Activated CD8-positive, alpha-beta T cell treated with anti-CD3 and anti-CD28 coated beads, Interleukin-2, amount 10 ng/mL, durations not matched to agents 7 days and 5 days (primary cell): ENCODE measurements at places on chromosomes 6 and 20.
A peak's percentile ranks its signal among the peaks of the same experiment; 100 is the strongest.

DNA sequence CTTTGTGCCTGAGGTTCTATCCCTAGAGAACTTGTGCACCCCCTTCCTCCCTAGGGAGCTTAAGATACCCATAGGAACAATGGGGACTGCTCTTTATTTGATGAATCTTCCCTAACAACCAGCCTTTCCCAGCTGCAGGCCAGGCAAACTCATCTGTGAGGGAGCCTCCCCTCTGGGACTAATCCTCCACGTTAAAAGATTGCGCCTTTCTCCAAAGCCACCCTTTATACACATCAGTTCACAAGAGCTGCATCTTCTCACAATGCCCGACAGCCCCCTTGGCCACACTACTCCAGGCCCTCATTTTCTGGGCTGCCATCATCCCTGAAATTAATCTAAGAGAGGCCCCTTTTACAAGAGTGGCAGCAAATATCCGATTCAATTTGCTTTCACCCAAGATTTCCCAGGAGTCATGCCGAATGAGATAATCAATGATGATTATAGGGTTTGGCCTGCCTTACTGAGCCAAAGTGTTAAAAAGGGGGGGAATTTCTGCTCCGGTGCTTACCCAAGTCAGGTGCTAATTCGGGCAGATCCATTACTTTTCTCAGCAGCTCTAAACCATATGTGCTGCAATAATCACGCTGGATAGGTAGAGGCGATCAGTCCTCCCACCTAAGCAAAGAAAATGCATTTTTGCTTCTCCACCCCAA lies 336.5 kb downstream of the KIF16B start:
- no peaks in the 10 kb centered on the region for H3K27me3 ChIP-seq
- DNase-seq: no peak
- no peaks in the 10 kb centered on the region for H3K4me1 ChIP-seq
- no peak overlapping the region for H3K4me3 ChIP-seq
- no peak overlapping the region for H3K27ac ChIP-seq

GRCh38 chr6:161747506-161747905 lies 473.6 kb upstream of the AGPAT4 start:
- no peak overlapping the region for H3K4me3 ChIP-seq
- no peak for DNase-seq
- H3K4me1 ChIP-seq: no peaks in the 10 kb centered on the region
- no peaks in the 10 kb centered on the region for H3K27me3 ChIP-seq
- H3K27ac ChIP-seq: no peak overlapping the region
- no peaks in the 10 kb centered on the region for H3K36me3 ChIP-seq

GRCh38 chr20:55893031-55893430 lies 112.3 kb downstream of the CBLN4 start:
- no peak overlapping the region for H3K4me3 ChIP-seq
- DNase-seq: no peak
- H3K36me3 ChIP-seq: no peaks in the 10 kb centered on the region
- H3K4me1 ChIP-seq: no peaks in the 10 kb centered on the region

GRCh38 chr6:6984585-6985366 lies 123.0 kb upstream of the RREB1 start:
- no peak for DNase-seq
- H3K27ac ChIP-seq: no peak overlapping the region
- H3K4me1 ChIP-seq: no peaks in the 10 kb centered on the region
- H3K4me3 ChIP-seq: no peak overlapping the region
- no peaks in the 10 kb centered on the region for H3K27me3 ChIP-seq

GRCh38 chr6:156689656-156690055 lies 87.5 kb upstream of the ARID1B start:
- H3K27ac ChIP-seq: no peak overlapping the region
- DNase-seq: no peak
- peaks cover 10% of the 10 kb centered on the region for H3K27me3 ChIP-seq
- no peak overlapping the region for H3K4me3 ChIP-seq
- no peaks in the 10 kb centered on the region for H3K36me3 ChIP-seq

GRCh38 chr6:17494177-17494576 lies 100.8 kb downstream of the CAP2 start:
- H3K27ac ChIP-seq: no peak overlapping the region
- peaks cover 15% of the 10 kb centered on the region for H3K27me3 ChIP-seq
- H3K4me3 ChIP-seq: no peak overlapping the region
- peaks cover 3% of the 10 kb centered on the region for H3K4me1 ChIP-seq
- DNase-seq: no peak
- H3K36me3 ChIP-seq: no peaks in the 10 kb centered on the region

- no peaks in the 10 kb centered on the region for H3K27me3 ChIP-seq
- peaks cover 14% of the 10 kb centered on the region for H3K4me1 ChIP-seq
- DNase-seq: no peak
- H3K27ac ChIP-seq: no peak overlapping the region
Observed at GRCh38 chr6:38567436-38567835, 72.3 kb downstream of the BTBD9 start.

- H3K27me3 ChIP-seq: no peaks in the 10 kb centered on the region
- no peak overlapping the region for H3K4me3 ChIP-seq
- no peaks in the 10 kb centered on the region for H3K4me1 ChIP-seq
Observed at GRCh38 chr6:98574984-98575383, 259.4 kb upstream of the POU3F2 start.

DNA sequence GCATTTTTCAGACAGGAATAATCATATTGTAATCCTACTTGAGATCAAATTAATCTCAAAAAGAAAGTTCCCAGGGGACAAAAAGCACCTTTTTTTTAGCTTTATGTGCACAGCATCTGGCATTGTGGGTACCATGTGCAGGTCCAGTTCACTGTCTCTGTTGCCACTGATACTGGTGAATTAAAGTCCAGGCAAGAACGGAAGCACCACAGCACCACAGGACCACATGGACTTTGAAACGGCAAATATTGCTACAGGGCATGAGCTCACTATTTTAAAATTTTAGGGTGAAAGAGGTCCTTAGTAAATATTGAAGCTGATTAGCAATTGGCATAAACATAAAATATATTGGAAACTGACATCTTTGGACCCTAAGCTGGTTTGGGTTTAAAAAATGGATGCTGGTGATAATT lies 709.0 kb downstream of the EPM2A start:
- H3K27ac ChIP-seq: no peak overlapping the region
- no peaks in the 10 kb centered on the region for H3K4me1 ChIP-seq
- peaks cover 9% of the 10 kb centered on the region for H3K27me3 ChIP-seq
- no peak overlapping the region for H3K4me3 ChIP-seq
- no peak for DNase-seq
- H3K36me3 ChIP-seq: no peaks in the 10 kb centered on the region

DNA sequence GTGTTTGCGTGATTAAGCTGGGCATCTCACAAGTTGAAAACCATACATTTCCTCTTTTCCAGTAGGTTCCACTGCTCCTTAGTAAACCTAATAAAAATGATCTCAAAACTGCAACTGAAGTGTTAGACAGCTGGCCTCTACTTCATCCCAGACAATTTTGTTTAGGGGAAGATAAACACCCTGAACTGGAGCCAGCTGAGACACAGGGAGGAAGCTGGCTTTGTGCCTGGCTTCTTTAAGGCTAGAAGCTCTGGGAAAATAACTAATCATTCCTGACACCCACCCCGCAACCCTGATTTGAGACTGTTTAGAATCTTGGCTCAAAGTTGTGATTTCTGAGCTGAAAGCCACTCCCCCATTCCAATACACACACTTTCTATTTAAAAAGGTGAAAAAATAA lies 11.6 kb downstream of the PTPRT start:
- H3K4me3 ChIP-seq: no peak overlapping the region
- no peaks in the 10 kb centered on the region for H3K36me3 ChIP-seq
- no peak for DNase-seq
- no peaks in the 10 kb centered on the region for H3K4me1 ChIP-seq

DNA sequence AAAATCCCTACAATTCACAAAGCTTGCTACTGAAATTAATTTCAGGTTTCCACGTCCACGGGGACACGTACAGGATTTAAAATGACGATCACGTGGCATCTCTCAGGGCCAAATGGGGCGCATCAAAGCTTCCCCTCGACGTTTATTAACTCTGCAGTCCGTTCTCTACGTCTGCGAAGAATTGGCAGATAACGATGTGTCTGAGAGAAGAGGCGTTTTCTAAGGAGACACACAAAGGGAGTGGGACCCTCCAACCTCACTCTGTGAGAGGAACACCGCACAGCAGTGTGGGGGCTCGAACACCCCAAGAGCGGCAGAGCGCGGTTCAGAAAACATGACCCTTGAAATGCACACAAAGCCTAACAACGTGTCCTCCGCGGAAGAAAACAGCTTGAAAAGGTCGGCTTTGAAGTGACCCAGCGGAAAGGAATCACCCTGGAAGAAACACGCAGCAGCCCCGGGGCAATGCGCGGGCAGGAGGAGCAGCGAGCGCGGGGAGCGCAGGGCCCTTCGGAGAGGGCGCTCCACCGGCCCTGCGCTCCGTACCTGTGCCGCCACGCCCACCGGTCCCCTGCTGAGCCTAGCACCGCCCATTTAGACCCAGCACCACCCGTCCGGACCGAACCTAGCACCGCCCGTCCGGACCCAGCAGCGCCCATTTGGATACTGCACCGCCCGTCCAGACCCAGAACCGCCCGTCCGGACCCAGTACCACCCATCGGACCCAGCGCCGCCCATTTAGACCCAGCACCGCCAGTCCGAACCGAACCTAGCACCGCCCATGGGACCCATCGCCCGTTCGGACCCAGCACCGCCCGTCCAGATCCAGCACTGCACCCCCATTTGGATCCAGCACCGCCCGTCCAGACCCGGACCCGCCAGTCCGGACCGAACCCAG lies 1.1 kb upstream of the AFDN start:
- peak overlapping the region; percentile 34 for H3K27ac ChIP-seq
- DNase-seq: no peak
- H3K4me3 ChIP-seq: peak overlapping the region; percentile 83
- H3K27me3 ChIP-seq: peaks cover 57% of the 10 kb centered on the region
- peaks cover 32% of the 10 kb centered on the region for H3K4me1 ChIP-seq
- peaks cover 7% of the 10 kb centered on the region for H3K36me3 ChIP-seq

- no peak overlapping the region for H3K4me3 ChIP-seq
- H3K27ac ChIP-seq: peak overlapping the region; percentile 58
- H3K4me1 ChIP-seq: peaks cover 49% of the 10 kb centered on the region
- H3K27me3 ChIP-seq: no peaks in the 10 kb centered on the region
- H3K36me3 ChIP-seq: peaks cover 54% of the 10 kb centered on the region
Observed at GRCh38 chr20:478010-478948, 15.9 kb upstream of the TBC1D20 start.

DNA sequence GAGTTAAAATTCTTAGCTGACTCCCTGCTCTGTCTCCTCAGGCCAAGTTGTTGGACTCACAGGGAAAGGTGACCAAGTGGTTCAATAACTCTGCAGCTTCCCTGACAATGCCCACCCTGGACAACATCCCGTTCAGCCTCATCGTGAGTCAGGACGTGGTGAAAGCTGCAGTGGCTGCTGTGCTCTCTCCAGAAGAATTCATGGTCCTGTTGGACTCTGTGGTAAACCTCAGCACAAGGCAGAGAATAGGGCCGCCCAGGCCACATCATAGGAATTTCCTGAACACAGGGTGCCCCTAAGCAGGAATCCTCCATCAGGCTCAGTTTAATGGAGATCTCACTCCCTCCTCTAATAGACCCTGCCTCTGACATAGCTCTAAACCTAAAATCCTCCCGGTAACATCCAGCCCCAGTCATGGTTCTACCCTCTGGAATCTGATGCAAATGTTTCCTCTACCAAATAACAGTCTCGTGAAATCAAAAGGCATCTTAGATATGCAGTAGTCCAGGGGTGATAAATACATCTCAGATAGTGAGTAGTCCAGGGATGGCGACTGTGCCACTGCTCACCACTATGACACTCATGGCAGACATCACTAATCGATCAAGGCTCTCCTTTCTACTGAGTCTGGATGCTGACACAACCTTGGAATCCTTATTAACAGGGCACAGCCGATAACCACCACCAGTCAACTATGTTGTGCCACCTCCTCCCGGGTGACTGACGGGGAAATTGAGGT lies 18.3 kb downstream of the BPIFB1 start:
- H3K4me1 ChIP-seq: peaks cover 2% of the 10 kb centered on the region
- DNase-seq: no peak
- H3K27ac ChIP-seq: no peak overlapping the region
- H3K27me3 ChIP-seq: peaks cover 12% of the 10 kb centered on the region

GRCh38 chr6:7649037-7649810 lies 59.2 kb downstream of the SNRNP48 start:
- DNase-seq: no peak
- H3K27ac ChIP-seq: no peak overlapping the region

DNA sequence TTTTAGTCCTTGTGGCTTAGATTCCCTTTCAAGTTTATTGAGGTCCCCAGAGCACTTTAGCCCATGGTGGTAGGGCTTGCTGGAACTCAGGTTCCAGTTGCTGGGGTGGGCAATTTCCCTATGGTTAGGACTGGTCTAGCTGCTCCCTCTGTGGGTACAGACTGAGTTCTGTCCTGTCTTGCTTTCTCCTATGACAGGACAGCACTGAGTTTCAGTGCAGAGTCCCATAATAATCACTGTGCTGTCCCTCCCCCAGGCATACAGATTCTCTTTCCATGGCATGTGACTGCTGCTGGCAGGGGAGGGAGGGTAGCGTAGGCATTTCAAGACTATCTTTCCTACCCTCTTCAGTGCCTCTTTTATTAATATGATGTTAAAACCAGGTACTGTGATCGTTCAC lies 17.1 kb upstream of the ERVFRD-1 start:
- peaks cover 2% of the 10 kb centered on the region for H3K4me1 ChIP-seq
- H3K36me3 ChIP-seq: peaks cover 12% of the 10 kb centered on the region
- no peak for DNase-seq

- H3K4me3 ChIP-seq: no peak overlapping the region
- no peaks in the 10 kb centered on the region for H3K4me1 ChIP-seq
- no peak for DNase-seq
- H3K27me3 ChIP-seq: no peaks in the 10 kb centered on the region
- H3K36me3 ChIP-seq: no peaks in the 10 kb centered on the region
Observed at GRCh38 chr6:4707011-4707410, 69.2 kb upstream of the CDYL start.

GRCh38 chr6:33677143-33677660 lies 34.3 kb downstream of the UQCC2 start:
- no peak overlapping the region for H3K4me3 ChIP-seq
- H3K27me3 ChIP-seq: no peaks in the 10 kb centered on the region
- H3K4me1 ChIP-seq: peaks cover under 1% of the 10 kb centered on the region
- H3K27ac ChIP-seq: peak overlapping the region; percentile 34

DNA sequence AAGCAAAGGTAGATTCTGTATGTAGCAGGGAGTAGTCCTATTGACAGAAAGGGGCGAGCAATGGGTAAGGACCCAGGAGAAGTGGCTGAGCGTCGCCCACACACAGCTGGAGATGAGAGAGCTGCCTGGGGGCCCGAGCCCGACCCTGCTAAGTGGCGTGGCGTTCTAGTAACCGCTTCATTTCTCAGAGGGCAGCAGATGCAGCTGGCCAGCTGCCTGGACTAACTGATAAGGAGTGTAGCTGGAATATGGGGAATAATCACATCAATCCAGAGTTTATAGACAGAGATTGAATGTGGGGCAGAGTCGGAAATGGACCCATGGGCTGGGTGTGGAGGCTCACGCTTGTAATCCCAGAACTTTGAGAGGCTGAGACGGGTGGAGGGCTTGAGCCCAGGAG lies 64.4 kb downstream of the EZR start:
- H3K4me3 ChIP-seq: no peak overlapping the region
- no peaks in the 10 kb centered on the region for H3K4me1 ChIP-seq
- H3K27me3 ChIP-seq: no peaks in the 10 kb centered on the region
- H3K27ac ChIP-seq: no peak overlapping the region

- peak overlapping the region; percentile 70 for H3K27ac ChIP-seq
- H3K27me3 ChIP-seq: peaks cover 46% of the 10 kb centered on the region
- H3K36me3 ChIP-seq: no peaks in the 10 kb centered on the region
- H3K4me1 ChIP-seq: peaks cover 26% of the 10 kb centered on the region
Observed at GRCh38 chr6:21596145-21596948, 2.8 kb downstream of the SOX4 start.

- peaks cover 8% of the 10 kb centered on the region for H3K4me1 ChIP-seq
- no peaks in the 10 kb centered on the region for H3K36me3 ChIP-seq
- H3K27ac ChIP-seq: no peak overlapping the region
- no peak overlapping the region for H3K4me3 ChIP-seq
Observed at GRCh38 chr6:131782764-131783163, 25.1 kb upstream of the ENPP1 start.
